ENCODE measurements at places on chromosomes 16 and 17.

DNA sequence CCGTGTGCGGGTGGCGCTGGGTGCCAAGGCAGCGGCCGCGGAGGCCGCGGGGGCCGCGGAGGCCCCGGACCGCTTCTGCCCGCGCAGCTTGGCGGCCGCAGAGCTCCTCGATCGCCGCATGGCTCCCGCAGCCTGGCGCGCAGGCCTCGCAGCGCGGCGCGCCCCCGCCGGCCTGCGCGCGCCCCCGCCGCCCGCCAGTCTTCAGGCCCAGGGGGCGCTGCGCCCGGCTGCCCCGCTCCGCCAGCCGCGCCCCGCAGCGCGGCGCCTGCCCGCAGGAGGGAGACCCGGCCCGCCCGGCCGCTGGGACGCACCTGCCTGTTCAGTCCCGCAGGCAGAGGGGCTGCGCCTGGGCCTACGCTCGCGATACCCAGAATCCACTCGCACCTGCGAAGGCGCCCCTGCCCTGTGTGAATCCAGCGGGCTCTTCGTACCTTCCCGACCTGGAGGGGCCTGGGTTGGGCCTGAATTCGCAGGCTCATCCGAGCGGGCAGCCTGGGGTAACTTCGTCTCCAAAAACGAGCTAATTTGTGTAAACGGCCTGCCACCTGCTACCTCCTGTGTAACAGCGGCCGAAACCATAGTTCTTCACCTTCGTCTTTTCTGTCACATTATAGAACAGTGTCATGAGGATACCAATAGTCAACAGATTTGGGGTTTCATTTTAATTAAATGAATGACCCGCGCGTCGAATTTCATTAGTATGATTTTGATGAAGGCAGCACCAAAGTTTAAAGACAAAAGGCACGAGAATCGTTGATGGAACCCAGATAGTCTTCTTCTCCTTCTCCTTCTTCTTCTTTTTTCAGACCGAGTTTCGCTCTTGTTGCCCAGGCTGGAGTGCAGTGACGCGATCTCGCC lies at the start of gene CENPV:
CENPV (minus strand) TSS at position 153 of the 858 bp plus-strand sequence; CDS start at position 120, 33 bp downstream.
- no peak for DNase-seq

- peak; percentile 49 for DNase-seq
Measured at GRCh38 chr16:15642557-15643047, 352 bp downstream of the MARF1 start.

DNA sequence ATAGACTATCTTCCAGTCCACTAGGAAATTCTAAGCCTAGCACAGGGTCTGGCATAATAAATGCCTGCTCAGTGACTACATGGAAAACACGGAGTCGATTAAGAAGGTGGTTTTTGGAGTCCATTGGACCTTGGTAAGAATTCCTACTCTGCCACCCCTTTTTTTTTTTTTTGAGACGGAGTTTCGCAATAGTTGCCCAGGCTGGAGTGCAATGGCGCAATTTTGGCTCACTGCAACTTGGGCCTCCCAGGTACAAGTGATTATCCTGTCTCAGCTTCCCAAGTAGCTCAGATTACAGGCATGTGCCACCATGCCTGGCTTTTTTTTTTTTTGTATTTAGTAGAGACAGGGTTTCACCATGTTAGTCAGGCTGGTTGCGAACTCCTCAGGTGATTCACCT lies 123.2 kb downstream of the HS3ST2 start:
- DNase-seq: no peak

GRCh38 chr17:56894859-56895455 lies 18.9 kb downstream of the TRIM25 start:
- no peak for DNase-seq

DNA sequence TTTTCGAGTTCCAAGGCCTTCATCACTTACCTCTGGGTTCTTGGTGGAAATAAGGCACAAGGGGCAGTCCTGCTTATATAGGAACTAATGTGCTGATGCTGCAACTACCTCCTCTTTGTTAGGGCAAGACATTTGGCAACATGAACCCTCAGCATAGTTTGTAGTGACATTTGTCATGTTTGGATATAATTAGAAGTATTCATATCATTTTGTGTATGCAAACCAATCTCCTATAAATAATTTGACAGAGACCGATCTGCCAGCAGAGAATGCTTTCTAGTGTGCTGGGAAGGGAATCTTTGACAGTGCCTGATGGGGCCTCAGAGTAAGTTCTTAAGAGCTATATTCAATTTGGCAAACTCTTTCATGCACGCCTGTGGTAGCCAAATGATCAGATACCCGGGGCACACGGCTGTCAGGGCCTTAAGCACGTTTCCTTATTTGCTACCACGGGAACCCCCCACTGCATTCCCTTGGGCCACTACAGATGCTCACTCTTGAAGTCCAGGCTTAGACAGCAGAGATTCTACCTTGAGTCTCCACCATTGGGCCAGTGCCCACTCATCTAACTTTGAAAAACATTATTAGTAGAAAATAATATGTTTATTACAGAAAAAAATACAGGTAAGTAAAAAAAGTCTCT lies at the start of gene MYH8:
MYH8 (minus strand) TSS at position 51 of the 643 bp plus-strand sequence. CDS start 1,723 bp downstream, outside the sequence.
- DNase-seq: no peak

- no peak for DNase-seq
Measured at GRCh38 chr16:56929639-56930038, 2.3 kb upstream of the HERPUD1 start.

GRCh38 chr17:80296221-80296620 lies 35.6 kb downstream of the RNF213 start:
- no peak for DNase-seq

DNA sequence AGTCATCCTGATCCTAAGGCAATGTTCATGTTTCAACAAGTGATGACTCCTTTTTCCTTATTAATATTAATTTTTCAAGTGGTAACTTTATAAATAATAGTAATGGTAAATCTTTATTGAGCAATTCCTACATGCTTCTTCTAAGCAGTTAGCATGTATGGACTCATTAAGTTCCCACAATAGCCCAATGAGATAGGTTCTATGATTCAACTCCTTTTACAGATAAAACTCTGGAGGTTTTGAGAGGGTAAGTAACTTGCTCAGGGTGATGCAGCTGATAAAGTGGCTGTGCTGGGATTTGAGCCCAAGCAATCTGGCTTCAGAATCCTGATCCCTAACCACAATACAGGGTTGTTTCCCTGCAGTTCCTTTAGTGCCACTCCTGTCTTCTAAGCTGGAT lies 25.3 kb downstream of the SLC47A1 start:
- no peak for DNase-seq

- peak; percentile 22 for DNase-seq
Measured at GRCh38 chr17:49190932-49191331, 19.4 kb downstream of the GNGT2 start.

- DNase-seq: no peak
Measured at GRCh38 chr17:28968914-28969295, 17.6 kb upstream of the PHF12 start.

DNA sequence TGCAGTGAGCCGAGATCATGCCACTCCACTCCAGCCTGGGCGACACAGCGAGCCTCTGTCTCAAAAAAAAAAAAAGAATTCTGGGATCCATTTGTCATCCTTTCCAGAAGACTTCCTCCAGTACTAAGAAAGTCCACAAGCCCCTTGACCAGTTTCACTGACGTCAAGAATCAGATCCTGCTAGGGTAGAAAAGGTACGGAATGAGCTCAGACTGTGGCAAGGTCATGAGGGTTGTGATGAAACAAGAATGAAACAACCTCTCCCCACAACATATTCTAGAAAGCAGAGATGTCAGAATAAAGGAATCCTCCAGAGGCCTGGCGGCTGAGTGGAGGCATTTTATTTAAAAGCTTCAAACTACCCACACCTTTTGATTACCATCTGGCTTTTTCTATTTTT lies 29.9 kb downstream of the TRAF4 start:
- DNase-seq: no peak

- no peak for DNase-seq
Measured at GRCh38 chr17:82444284-82444893, 6.2 kb downstream of the CYBC1 start.

- DNase-seq: no peak
Measured at GRCh38 chr16:49015225-49015592, 266.4 kb downstream of the CBLN1 start.

- no peak for DNase-seq
Measured at GRCh38 chr16:377419-377951, 4.3 kb downstream of the PGAP6 start.

- no peak for DNase-seq
Measured at GRCh38 chr17:50145532-50146229, 4.8 kb downstream of the PPP1R9B start.

GRCh38 chr17:3904501-3904900 lies 11.6 kb upstream of the CAMKK1 start:
- no peak for DNase-seq

DNA sequence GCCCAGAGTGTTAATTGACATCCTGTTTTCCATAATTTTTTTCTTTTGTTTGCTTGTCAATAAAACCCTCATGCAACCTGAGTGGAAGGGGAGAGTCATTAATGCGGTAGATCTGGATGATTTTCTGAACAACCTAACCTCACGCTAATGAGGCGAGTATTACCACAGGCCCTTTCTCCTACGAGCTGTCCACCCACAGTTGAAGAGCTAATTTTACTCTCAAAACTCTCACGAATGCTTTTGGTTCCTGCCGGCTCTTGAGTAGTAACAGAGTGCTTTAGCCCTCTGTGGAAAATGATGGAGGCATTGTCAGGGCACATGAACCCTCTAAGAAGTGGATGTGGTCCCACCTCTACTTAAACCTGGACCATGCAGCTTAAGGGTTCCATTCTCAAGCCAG lies 491.3 kb upstream of the RBFOX1 start:
- DNase-seq: no peak

DNA sequence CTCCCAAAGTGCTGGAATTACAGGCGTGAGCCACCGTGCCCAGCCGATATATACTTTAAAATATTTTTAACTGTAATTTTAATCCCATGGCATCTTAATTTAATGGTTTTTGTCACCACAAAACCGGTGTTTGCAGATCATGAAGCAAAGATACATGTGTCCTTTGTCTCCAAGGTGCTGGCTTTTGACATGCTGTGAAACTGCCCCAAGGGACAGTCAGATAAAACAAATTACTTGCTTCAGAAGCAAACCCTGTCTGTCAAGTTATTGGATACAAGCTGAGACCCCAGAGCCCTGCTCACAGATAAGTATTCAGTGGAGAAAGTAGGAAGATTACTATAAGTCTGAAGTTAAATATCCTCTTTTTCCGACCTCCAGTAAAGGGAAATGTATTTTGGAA lies 39.8 kb downstream of the ARL4D start:
- DNase-seq: no peak

- no peak for DNase-seq
Measured at GRCh38 chr16:65917466-65917865, 449.0 kb upstream of the CDH5 start.

GRCh38 chr17:39081851-39082250 lies 69.6 kb downstream of the PLXDC1 start:
- DNase-seq: no peak

- DNase-seq: no peak
Measured at GRCh38 chr17:71145486-71145885, 975.3 kb upstream of the SOX9 start.

- DNase-seq: no peak
Measured at GRCh38 chr17:57788725-57789124, 43.6 kb upstream of the CCDC182 start.

- DNase-seq: no peak
Measured at GRCh38 chr16:67542464-67542863, 13.8 kb downstream of the RIPOR1 start.

DNA sequence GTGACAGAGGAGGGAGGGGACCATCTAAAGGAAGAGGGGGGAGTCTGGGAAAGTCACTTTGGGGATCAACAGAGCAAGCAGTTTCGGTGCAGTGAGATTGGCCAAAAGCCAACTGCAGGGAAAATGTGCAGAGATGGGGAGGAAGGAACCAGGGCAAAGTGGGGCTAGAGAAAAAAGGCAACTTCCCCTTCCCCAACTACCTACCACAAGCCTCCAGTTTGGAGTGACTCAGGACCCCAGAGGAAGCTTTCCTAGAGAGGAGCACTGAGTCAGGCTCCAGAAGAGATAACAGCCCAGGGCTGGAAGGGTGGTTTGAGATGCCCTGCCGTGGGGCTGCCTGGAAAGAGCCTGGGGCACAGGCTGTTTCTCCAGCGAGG lies 6.9 kb upstream of the CD300LD start:
- DNase-seq: peak; percentile 87

DNA sequence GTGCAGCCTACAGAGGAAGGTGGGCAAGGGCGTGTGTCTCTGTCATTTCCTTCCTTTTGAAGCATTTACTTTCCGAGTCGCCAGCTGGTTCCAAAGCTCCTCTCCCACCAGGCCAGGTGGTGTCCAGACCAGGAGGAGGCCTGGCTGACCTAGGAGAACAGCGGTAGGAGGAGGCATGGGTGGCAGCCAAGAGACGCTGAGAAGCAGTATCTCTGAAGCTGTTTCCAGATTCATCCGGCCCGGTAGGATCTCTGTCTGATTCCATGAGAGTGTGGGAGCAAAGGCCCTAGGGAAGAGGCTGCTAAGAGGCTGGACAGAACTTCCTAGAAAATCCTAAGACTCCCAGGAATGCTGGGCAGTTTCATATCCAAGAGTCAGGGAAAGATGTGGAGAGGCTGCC lies 20.3 kb downstream of the MEOX1 start:
- no peak for DNase-seq

DNA sequence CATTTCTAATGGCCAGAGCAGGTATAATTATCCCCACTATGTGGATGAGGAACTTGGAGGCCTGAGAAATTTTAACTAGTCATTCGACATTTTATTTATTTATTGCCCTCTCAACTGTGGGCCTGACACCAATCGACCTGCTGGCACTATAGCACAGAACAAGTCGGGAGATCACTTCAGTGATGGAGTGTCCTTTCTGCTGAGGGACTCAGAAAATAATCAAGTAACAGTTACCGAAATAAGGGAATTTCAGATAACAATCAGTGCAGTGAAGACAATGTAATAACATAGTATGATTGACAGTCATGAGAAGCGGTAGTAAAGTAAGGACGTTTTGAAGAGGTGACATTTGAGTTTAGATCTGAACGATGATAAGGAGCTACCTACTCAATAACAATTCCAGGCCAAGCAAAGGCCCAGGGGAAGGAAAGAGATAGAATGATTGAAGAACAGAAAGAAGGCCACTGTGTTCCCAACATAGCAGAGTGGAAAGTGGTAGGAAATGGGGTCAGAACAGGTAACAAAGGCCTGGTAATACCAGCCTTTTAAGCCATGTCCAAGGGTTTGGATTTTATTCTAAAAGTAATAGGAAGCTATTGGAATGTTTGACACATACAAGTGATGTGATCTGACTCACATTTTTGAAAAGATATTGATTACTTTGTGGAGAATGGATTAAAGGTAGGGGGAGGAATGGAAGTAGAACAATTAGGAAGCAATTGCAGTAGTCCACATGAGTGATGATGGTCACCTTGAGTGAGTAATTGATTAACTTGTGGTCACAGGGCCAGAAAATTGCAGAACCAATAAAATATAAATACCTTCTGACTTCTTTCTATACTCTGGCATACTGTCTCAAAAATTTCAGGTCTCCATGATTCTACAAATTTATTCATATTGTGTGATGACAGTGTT lies 1.4 kb downstream of the STXBP4 start:
- DNase-seq: no peak

DNA sequence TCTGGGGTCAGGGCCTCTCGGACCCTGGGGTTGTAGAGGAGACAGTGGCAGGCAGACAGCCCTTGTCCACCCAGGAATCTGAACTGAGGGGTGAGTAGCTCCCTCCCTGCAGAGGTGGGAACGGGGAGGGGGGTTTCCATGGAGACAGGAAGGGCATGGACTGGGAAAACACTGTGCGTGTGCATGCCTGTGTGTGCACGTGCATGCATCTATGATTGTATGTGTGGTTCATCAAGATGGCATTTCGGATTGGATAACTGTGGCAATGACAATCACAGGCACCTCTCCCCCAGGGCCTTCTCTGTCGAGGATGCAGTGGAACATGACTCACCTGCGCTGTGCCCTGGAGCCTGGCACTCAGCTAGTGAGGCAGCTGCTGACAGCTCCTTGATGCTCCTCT lies 6.1 kb upstream of the CD300C start:
- DNase-seq: no peak

- no peak for DNase-seq
Measured at GRCh38 chr16:29789775-29790182, 772 bp upstream of the KIF22 start.
